ENCODE measurements at places on chromosomes 5 and 9.
A peak's percentile ranks its signal among the peaks of the same experiment; 100 is the strongest.

DNA sequence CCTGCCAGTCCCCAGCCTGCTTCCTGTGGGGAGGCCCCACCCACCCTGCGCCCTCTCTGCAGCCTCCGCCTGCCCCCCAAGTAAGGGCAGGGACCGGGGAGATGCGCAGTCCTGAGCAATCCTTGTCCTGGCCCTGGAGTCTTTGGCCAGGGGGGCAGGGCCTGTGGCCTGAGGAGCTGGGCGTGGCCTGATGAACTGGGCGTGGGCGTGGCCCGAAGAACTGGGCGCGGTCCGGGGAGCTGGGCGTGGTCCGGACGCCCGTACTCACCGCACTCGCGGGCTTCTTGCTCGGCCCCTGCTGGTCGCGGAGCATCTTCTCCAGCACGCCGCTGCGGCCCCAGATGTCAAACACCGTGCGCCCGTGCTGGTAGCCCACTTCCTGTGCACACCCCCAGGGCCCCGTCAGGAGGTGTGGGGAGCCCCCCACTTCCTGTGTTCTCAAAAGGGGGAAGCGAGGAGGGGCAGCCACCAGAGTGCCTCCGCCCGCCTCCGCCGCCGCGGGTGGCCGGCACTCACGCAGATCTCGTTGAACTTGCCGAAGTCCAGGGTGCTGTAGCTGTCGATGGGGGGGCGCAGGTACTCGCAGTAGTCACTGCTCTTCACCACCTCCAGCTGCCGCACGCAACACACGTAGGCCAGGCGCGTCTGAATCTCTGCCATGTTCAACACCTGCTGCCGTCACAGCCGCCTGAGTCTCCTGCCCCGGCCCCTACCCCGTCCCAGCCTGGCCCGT, 2.7 kb upstream of the NSMF start:
- DNase-seq, result peak; percentile 71

- no peak for DNase-seq
Observed at GRCh38 chr9:38412751-38413150, 11.5 kb downstream of the IGFBPL1 start.

- DNase-seq, result no peak
Observed at GRCh38 chr5:109199289-109199688, 210.5 kb downstream of the PJA2 start.

- DNase-seq, result no peak
Observed at GRCh38 chr5:150014456-150014855, 13.9 kb downstream of the HMGXB3 start.

- DNase-seq, result no peak
Observed at GRCh38 chr5:79837761-79838551, 148.3 kb downstream of the CMYA5 start.

DNA sequence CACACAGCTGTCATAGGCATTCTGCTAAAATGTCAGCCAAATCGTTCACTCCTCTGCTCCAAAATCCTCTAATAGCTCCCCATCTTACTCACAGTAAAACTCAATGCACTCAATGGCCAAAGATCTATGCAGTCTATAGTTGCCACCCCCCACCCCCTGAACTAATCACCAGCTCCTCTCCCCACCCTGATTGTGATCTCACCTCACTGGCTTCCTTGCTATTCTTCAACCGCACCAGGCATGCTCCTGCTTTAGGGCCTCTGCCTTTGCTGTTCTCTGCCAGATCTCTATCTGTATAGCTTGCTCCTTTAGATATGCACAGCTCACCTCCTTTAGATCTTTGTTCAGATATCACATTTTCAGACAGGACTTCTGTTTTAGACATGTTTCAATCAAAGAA, 33.2 kb upstream of the SNX2 start:
- DNase-seq, result no peak

DNA sequence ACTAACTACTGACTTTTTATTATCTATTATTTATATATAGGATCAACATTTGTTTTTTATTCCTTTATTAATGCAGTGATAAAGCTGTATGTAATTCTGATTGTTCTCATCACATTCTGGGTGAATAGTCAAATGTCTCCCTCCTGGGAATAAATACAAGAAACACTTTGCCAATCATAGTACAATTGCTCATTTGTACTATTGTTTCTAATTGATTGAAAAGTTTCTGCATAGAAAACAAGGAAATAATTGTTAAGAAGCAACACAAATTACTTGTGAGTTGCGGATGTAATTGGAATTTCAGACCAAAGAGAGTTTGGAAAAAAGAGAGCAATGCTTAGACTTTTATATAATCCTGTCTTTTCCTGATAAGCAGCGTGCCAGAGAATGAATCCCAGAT, 1013.9 kb downstream of the EFNA5 start:
- no peak for DNase-seq

DNA sequence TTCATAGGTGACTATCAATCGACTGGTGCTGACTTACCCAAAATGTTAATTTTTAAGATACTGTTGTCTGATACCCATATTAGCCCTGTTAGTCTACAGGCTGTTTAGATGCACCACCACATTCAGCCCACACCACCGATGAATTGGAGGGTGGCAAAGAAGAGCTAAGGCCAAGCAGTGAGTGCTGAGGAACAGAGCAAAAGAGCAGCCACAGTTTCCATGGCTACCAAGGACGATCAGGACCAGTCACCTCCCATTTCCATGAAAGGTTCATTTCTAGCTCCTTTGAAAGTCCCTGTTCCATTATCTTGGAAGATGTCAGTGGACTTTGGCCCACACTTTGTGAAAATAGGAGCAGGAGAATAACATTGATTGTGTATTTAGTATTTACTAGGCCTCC, 362.9 kb downstream of the TRIM32 start:
- no peak for DNase-seq

- DNase-seq, result no peak
Observed at GRCh38 chr5:16437977-16438376, 27.6 kb downstream of the ZNF622 start.

GRCh38 chr9:135961277-135961715, at the start of gene UBAC1:
TSS of gene UBAC1 (minus strand) at chr9:135961373. CDS start at chr9:135961162, 211 bp downstream.
- DNase-seq, result peak; percentile 84

- no peak for DNase-seq
Observed at GRCh38 chr5:116076496-116076895, 8.3 kb upstream of the COMMD10 start.

- no peak for DNase-seq
Observed at GRCh38 chr9:75239176-75239575, 150.9 kb downstream of the OSTF1 start.

- no peak for DNase-seq
Observed at GRCh38 chr9:130902204-130903185, 5.9 kb upstream of the QRFP start.

- no peak for DNase-seq
Observed at GRCh38 chr5:145028626-145029025, 806.5 kb downstream of the PRELID2 start.

- no peak for DNase-seq
Observed at GRCh38 chr5:179294891-179295777, 50.1 kb downstream of the ADAMTS2 start.

DNA sequence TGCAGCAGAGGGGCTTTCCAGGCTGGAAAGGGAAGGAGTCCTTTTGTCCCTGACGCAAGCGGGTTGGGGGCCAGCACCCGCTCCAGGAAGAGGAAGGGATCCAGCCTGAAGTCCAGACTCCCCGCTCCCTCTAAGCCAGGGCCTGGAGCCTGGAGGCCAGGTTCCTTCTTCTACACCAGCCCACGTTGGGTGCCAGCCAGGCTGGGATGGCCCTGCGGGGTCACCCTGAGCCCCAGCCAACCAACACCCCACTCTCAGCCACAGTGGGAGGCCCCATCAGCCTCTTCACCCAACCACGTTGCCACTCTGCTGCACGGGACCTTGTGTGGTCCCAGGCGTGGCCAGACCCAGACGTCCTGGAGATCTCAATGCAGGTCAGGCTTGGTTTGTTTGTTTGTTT, 970 bp upstream of the FUT7 start:
- no peak for DNase-seq

GRCh38 chr5:134889335-134889734, 15.2 kb downstream of the TXNDC15 start:
- no peak for DNase-seq

GRCh38 chr5:117249086-117249815, 674.6 kb upstream of the SEMA6A start:
- DNase-seq, result no peak

DNA sequence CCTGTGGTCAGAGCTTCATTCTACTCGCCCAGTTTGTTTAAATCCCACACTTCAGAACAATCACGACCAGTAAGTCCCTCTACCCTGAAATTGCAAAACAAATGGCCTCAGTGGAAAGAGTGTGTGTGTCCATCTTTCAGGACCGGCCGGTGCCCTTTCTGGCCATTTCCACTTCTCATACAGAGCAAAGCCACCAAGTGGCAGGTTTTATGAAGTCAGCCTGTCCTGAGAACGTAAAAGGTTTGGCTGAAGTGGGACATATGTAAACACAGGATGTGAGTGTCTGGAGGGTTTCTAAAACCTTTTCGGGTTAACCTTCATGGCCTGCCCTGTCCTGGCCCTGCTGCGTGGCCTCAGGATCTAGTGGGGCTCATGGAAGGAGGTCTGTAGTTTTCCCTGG, 24.7 kb downstream of the NXNL2 start:
- DNase-seq, result no peak

GRCh38 chr9:125638239-125639045, 68.6 kb downstream of the MAPKAP1 start:
- DNase-seq, result no peak

DNA sequence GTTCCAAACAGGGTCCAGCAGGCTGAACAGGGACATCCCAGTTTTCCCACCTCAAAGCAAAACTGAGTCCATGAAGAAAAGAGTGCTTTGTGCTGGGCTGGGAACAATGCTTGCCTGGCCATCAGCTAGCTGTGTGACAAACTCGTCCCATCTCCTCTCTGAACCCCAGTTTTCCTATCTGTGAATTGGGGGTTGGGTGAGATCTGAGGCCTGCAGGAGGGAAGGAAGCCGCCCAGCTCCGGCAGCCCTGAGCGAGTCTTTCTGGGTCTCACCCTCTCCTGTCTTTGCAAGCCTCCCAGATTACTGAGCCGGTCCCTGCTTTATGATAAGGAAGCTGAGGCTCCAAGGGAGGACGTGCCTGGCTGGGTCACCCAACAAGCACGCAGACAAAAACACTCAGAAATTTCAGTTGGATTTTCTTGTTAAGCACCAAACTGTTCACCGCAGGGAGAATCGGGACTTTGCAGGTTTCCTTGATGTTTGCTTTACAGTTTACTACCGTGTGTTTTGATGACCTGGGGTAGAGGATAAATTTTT, 82.6 kb upstream of the LMX1B start:
- DNase-seq, result no peak

DNA sequence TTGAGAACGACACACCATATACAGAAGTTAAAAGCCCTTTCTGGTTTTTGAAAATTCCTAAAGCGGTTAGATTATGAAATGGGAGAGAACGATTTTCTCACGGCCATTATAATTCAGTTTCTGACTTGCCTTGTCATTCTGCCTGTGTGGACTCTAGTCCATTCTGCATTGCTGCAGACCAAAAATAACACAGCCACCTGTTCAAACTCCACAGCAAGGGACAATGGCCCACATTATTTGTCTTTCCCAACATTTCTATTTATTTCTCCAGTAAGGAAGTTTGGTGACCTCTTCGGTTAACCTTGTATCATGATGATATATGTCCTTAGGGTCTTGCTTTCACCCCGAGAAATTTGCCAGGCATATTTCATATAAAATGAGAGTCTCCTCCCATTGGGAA, 497.7 kb downstream of the BRINP1 start:
- no peak for DNase-seq

DNA sequence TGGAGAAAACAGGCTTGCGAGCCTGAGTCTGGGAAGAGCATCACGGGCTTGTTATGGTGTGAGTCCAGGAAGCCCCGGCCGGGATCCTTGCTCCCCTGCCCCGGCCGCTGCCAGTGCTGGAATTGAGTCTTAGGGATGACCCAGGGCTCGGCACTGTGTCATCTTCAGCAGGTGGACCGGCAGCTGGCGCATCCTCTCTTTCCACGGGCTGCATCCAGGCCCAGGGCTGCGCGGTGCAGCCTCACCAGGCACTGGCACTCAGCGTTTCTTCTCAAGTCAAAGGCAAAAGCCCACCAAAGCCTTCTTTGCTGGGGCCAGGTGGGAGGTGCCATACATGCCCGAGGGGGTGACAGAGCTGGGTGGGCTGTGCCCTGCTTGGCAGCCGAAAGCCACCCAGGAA, 46.6 kb downstream of the COL5A1 start:
- DNase-seq, result no peak

DNA sequence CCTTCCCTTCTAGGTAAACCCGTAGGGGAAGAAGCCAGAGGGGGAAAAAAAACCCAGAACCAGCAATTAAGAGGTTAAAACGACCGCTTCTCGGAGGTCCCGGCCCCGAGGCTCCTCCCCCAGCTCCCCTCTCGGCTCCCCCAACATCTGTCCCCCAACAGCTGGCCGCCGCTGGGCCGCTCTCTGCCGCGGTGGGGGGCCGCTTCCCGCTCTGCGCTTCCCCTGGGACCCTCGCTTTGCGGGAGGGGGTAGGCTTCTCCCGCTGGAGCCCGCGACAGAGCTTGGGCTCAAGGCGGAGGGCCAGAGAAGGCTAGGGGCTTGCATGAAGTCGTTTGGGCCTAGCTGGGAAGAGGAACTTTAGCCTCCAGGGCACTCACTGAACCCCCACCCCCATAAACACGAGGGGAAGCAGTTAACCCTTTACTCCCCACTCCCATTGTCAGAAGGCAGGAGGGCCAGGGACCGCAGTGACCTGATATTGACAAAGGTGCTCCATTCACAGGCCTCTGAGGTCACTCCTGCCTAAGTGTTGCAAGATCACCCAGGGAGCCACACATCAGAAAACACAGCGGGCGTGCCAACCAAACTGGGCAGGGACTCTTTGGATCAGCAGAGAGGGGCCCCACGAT, 7.5 kb downstream of the LHX6 start:
- no peak for DNase-seq

DNA sequence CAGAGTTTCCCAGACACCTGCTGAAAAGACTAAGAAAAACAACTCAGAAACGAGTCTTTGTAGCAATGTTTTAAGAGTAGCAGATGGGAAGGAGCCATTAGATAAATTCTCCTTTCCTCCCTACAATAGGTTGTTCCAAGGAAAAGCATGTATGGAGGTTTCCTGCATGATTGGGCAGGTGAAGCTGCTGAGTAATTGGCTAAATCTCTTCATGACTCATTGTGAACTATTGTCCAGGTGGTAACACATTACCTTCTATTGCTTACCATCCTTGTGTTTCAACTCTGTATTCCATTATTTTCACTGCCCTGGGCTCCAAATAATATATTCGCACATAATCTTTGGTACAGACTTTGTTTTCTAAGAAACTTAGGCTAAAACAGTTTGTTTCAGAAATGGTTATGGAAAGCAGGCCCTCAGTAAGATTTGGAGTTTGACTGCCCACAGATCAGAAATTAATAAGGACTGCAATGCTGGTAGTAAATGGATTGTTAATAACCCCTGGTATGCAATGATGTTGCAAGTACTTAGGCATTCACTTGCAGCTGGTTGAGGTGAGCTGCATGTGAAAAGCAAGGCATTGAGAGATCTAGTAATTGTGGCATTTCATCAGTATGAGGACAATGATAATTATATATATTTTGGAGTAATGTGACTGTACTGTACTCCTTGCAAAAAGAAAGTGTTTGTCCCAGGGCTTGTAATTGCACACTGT, 281.4 kb upstream of the VLDLR start:
- DNase-seq, result no peak

GRCh38 chr5:163727028-163727427, 221.6 kb downstream of the MAT2B start:
- no peak for DNase-seq

All from stimulated activated CD8-positive, alpha-beta memory T cell treated with anti-CD3 and anti-CD28 coated beads, Interleukin-4, amount 100 ng/mL, for 1 hour (primary cell).